Renal cortical epithelial cell (primary cell): ENCODE measurements at places on chromosomes 5 and 9. TPM values are rescaled to one million over a fixed set of nuclear protein-coding genes. Genes with fewer than 3 reads are reported as not detected.

Gene MYMK
- not detected in 2 replicates for total RNA-seq

Gene GTF3C4
- total RNA-seq: 15.5 and 22.8 TPM in 2 replicates

Gene ZNF474
- 0.17 and 0.50 TPM in 2 replicates for total RNA-seq

GRCh38 chr9:131831380-131832165, 91.7 kb upstream of the RAPGEF1 start:
- DNase-seq: no peak

GRCh38 chr9:973295-973834, 3.1 kb upstream of the DMRT3 start:
- DNase-seq: no peak

- peak; percentile 51 for DNase-seq
These were observed 55.4 kb upstream of the PPARGC1B start for GRCh38 chr5:149674686-149675085.
